H9 (cell line): ENCODE measurements at places on chromosomes 11 and 22.

GRCh38 chr11:18676803-18677202 lies 21.8 kb upstream of the TMEM86A start:
- DNase-seq = no peak

DNA sequence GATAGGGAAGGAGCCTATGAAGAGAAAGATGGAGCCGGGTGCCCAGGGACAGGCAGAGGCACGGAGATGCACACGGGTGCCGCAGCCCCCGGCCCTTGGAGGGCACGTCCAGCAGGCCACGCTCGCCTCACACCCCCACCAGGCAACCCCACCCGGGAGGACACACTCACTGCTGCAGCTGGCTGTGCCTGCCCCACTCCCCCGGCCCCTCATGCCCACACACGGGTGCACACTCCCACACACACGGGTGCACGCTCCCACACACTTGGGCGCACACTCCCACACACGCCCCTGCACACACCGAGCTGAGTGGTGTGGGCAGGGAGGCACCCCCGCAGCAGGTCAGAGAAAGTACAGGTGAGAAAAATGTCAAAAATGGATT lies 1.1 kb downstream of the MOB2 start:
- DNase-seq = no peak

- DNase-seq = peak; percentile 49
These were observed 10.5 kb downstream of the TOLLIP start for GRCh38 chr11:1298695-1299492.

- no peak for DNase-seq
These were observed 1.0 kb downstream of the SYT9 start for GRCh38 chr11:7252683-7253213.

DNA sequence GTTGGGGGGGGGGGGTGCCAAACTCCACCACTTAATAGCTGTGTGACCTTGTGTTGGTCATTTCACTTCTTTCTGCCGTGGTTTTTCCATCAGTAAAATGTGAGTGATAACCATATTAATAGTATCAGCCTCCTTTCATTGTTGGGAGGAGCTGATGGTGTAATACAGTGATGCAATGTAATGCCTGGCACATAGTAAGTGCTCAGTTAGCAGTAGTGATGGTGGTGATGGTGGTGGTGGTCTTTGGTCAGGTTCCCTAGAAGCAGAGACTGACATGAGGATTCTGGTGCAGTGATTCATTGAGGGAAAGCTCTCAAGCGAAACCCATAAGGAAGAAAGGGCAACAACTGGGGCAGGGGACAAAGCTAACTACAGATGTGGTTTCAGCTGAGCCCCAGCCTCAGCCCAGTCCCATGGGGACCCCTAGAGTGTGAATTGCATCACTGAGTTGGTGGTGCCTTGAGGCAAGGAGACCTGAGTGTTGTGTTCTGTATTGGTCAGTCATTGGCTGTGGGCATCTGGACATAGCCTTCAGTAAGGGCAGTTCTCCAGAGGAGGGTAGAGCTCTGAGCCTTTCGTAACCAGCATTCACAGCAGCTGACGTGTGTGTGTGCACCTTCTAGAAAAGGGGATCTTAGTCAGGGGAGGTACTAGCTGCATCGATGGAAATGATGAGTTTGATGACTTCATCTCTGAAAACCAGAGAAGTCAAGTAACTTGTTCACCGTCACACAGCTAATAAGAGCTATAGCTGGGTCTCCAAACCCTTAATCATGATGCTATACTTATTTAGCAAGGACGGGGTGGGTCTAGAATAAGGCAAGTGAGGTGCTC lies 93.6 kb upstream of the CRYBB3 start:
- no peak for DNase-seq

GRCh38 chr11:87859636-87860035 lies 315.6 kb downstream of the RAB38 start:
- DNase-seq = no peak

- DNase-seq = no peak
These were observed 1.6 kb downstream of the IFITM10 start for GRCh38 chr11:1748636-1749394.

- DNase-seq = no peak
These were observed 27.3 kb downstream of the BDNF start for GRCh38 chr11:27672836-27673464.

DNA sequence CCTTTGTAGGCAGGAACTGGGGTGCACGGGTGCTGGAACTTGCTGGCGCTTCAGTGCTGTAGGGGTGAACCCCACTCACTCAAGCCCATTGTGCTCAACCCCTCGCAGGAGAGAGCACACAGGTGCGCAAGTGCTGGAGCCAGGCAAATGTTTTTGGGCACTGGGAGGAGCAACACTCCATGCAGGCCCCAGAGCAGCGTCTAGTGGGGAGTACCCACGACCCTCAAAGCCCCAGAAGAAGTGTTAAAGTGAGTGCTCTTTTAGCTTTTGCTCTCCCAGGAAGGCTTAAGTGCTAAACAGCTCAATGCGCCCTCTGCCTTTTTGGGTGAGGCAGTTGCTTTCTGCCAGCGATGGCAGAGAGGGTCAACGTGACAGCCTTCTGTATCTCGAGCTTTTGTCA lies 282.2 kb upstream of the ARHGAP42 start:
- DNase-seq = peak; percentile 45

DNA sequence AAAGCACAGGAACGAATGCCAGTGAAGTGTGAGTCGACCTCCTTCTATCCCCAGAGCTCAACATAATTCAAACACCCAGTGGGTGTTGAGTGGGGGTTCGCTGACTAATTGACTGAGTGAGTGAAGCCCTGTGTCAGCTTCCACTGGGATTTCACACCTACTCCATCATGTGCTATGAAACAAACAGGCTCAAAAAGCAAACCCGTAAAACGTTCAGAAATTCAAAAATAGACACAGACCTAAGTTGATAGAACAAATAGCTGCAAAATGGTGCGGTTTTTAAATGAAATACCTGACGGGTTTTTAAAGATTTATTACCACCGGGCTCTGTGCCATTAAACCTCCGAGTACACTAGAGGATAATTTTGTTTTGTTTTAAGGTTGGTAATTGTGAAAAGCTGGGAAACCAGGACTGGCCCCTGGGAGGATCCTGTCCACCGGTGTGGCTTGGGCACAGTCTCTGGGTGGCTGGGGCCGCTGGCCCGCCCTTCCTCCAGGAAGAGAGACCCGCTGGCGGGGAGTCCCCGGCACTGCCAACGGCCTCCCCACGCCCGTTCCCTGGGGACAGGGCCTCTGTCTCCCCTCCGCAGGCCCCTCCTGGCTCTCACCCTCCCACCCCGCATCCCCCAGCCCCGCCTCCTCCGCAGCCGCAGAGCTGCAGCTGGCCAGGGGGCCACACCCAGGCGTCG lies 13.6 kb downstream of the KCNJ5 start:
- DNase-seq = peak; percentile 57

- DNase-seq = no peak
These were observed at the start of gene LARGE1 for GRCh38 chr22:33920197-33920540. LARGE1 (minus strand) TSS chr22:33920476.

GRCh38 chr11:116499396-116500003 lies 273.3 kb downstream of the BUD13 start:
- peak; percentile 95 for DNase-seq

GRCh38 chr11:88657076-88657738 lies 319.7 kb upstream of the CTSC start:
- DNase-seq = no peak

DNA sequence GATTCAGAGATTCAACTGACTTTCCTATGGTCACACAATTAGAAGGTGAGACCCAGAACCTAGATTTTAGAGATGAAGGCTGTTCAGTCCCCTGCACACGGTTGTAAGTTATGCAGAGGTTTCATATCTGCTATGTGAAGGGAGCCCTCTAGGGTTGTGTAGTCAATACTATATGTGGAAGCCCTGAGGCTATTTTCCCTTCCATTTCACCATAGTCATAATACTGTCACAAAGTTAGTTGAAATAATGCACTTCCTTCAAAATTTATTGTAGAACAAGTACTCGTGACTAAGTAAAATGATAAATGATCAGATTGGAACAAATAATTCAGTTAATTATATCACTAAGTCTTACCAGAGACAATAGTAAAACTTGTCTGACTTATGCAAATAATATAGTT lies 48.8 kb downstream of the ENDOD1 start:
- no peak for DNase-seq

DNA sequence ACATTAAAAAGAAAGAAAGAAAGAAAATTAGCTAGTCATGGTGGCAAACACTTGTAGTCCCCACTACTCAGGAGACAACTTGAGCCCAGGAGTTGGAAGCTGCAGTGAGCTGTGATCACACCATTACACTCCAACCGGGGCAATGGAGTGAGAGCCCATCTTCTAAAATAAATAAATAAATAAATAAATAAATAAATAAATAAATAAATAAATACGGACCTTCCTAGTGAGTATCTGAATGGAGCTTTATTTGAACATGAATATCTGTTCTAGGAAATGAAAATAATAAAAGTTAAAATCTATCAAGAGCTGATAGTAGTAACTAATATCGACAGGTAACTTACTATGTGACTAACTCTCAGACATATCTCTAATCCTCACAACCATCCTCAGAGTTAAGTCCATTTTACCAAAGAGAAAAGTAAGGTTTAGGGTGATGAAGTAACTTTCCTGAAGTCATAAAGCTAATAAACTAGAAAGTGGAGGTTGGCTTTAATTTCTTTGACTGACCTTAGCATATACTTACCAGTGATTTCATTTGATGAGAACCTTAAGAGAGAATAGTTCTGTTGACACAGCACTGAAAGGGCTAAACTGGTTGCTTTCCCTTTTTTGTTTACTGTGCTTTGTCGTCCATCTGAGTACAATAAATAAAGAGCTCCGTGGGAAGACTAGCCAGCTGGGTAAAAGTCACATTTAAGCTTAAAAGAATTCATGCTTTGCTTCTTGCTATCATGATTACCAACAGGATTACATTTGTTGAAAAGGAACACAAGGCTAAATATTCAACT lies 22.4 kb downstream of the ENTHD1 start:
- DNase-seq = no peak

GRCh38 chr11:66854729-66855211 lies 2.1 kb upstream of the LRFN4 start:
- DNase-seq = no peak

GRCh38 chr11:17354601-17354991 lies 3.0 kb downstream of the NCR3LG1 start:
- DNase-seq = peak; percentile 60

- DNase-seq = no peak
These were observed 70.5 kb upstream of the BLID start for GRCh38 chr11:122186439-122187080.

- DNase-seq = no peak
These were observed 823.6 kb downstream of the TBC1D22A start for GRCh38 chr22:47586038-47586437.

GRCh38 chr11:11574373-11575287 lies 47.2 kb downstream of the GALNT18 start:
- no peak for DNase-seq

DNA sequence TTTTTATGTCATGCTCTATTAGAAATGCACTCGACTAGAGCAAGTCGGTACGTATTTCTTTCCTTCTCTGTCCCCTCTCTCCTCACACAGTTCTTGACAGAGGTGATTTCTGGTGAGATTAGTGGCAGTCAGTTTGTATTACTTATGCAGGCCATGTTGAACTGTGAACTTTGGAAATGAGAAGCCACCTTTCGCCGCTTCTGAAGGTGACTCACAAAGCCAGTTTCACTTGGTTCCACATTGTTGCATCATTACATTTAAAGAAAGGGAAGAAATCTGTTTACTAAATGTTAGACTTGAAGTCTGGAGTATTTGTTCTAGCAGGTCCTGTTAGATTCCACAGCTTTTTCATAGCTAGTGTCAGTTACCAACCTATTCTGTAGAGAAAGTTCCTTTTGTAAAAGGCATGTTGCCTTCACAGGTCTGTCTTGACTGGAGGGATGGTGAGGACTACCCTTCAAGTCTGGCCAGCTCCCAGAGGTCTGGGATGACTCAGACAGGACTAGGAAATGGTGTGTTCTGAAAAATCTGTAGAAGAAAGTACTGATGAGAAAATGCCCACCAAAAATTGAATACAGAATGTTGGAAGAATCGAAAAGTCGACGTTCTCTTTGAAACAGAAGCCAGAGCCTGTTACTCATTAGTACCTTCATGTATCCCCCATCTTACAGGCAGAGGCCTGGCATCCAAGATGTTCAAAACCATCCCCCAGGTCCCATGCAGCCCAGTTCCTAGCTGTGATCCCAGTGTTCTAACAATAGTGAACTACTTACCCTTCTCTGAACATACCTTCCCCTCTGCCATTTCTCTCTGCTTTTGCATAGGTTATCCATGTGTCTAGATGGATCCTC lies 181.4 kb downstream of the DBX1 start:
- DNase-seq = no peak

DNA sequence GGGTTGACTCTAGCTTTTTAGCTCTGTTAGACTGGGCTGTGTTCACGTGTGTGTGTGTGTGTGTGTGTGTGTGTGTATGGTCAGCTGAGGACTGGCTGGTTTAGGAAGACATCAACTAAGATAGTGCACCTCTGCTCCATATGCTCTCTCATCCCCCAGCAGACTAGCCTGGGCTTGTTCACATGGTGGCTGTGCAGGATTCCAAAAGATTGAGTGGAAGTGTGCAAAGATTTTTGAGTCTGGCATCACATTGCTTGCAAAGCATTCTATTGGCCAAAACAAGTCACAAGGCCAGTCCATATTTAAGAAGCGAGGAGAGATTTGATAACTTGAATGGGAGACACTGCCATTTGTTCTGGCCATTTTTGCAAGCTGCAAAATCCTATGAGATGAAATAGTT lies 79.7 kb upstream of the C11orf87 start:
- DNase-seq = no peak

DNA sequence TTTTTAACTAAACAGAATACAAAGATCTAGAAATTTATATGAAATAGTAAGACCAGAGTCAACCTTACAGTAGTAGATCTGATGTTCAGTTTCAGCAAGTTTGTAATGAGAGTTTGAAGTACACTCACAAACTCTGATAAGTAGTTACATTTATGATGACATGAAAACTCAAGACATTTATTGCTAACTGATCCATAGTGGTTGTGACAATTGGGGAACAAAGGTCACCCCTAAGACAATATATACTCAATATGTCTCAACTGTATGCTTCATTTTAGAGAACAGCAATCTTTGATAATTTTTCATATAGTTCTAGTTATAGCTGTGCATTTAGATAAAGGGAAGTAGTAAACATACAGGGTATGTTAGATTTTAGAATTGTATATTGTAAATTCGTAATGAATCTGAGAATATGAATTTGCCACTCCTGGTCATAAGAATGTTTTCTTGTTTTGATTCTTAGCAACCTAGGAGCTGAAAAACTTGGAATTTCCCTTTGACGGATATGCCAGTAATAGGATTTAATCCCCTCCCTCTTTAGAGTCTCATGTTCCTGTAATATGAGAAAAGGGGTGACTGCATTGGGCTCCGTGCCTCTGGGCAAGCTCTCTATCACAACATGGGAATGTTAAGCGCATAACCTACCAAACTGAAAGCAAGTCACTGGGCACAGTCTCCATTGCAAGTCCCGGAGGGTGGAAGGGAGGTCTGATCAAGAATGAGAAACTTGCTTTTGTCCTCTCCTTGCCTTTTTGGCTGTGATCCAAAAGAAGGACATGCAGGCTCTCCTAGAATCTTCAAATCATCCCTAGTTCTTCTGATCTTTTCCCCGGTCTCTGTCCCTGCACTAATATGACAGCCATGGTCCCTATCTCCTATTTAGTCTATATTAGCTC lies 11.4 kb downstream of the OR10D3 start:
- no peak for DNase-seq
